GM23338 (cell line): ENCODE measurements at places on chromosomes 5 and 9.
A peak's percentile ranks its signal among the peaks of the same experiment; 100 is the strongest.

DNA sequence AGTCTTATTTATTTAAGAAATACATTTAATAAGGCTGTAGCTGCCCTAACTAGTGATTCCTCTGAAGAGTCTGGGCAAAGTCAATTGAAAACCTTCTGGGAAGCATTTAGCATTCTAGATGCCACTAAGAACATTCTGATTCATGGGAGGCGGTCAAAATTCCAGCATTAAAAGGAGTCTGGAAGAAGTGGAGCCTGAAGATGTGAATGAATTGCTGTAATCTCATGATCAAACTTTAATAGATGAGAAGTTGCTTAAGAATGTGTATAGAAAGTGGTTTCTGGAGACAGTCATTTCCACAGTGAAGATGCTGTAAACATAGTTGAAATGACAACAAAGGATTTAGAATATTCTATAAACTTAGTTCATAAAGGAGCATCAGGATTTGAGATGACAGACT is 61.4 kb downstream of the WDR41 start:
- no peak for DNase-seq

GRCh38 chr5:170757182-170757601 is 26.3 kb upstream of the GABRP start:
- no peak for DNase-seq

- DNase-seq: no peak
These were observed 38.5 kb upstream of the FOXI1 start for GRCh38 chr5:170067152-170067551.

- no peak for DNase-seq
These were observed 256.3 kb downstream of the NFIB start for GRCh38 chr9:14057368-14058324.

- peak; percentile 43 for DNase-seq
These were observed 108.2 kb upstream of the SPATA31D4 start for GRCh38 chr9:81819859-81820546.

DNA sequence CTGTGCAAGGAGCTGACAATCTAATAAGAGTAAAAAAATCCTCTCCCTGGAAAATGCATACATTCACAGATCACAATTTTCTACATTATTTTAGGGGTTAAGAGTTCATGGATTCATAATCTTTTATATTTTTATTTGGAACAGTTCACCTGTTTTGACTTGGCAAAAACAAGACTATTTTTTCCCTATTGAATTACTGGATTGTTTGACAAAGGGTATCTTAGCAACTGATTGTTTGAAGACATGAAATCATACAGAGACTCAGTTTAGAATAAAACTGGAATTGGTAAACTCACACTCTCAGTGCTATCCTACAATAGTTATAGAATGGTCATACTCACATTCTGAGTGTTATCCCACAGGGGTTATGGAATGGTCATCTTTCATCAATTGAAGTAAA is 358.2 kb upstream of the PTGER4 start:
- DNase-seq: no peak

- DNase-seq: peak; percentile 96
These were observed 36.5 kb upstream of the EQTN start for GRCh38 chr9:27333241-27334052.

DNA sequence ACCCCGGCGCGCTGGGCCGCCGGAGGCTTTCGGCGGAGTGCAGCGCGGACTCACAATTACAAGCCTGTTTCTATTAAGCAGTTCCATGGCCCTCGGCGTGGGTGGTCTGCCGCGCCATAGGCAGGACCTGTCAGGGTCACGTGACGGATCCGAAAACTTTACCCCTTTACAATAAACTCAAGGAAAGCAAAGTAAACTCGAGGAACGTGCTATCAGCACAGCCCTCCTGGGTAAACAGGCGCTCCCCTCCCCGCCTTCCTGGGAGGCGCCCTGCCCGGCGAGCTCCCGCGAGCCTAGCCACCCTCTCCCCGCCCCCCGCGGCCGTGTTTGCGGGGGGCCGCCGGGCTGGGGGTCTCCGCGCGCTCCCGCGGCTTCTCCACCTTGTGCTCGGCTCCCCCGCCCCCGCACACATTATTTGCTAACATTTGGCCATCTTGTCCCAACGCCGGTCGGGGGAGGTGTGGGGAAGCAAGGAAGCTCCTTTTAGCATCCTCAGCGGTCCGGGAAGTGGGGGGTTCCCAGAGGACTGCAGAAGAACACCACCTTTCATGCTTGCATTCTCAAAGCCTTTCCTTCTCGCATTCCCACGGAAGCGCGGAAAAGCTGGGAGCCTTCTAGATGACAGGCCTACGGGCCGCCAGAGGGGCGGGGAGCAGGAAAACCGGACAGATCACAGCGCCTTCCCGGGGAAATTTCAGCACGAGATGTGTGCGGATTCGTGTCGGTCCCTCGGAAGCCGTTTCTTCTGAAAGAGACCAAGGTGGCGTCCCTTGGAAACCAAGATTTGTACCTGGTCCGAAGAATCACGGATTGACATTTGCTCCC is at the start of gene PTCH1:
Gene PTCH1, minus strand, starts transcription at position 238 of the 825 bp plus-strand sequence.
- peak; percentile 87 for DNase-seq

GRCh38 chr5:63247651-63248050 is 669.0 kb downstream of the LRRC70 start:
- no peak for DNase-seq

- no peak for DNase-seq
These were observed 421.0 kb downstream of the KDM4C start for GRCh38 chr9:7178729-7179128.

DNA sequence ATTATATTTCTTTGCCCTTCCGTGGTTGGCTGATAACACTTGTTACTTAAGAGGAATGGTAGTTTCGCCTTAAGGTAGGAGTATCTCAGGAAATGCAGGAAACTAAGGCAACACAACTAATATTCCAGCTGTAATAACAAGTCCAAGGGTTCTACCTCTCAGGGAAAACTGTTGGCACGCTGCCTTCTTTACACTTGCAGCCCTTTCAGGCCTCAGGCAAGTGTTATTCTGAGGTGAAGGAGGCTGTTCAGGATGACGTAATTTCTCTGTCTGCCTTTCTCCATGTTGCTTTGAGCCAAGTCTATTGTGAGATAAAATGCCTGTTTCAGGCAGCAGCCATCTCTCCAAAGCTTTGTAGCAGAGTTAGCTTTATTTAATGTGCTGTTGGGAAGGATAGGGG is 38.0 kb downstream of the VCAN start:
- no peak for DNase-seq

DNA sequence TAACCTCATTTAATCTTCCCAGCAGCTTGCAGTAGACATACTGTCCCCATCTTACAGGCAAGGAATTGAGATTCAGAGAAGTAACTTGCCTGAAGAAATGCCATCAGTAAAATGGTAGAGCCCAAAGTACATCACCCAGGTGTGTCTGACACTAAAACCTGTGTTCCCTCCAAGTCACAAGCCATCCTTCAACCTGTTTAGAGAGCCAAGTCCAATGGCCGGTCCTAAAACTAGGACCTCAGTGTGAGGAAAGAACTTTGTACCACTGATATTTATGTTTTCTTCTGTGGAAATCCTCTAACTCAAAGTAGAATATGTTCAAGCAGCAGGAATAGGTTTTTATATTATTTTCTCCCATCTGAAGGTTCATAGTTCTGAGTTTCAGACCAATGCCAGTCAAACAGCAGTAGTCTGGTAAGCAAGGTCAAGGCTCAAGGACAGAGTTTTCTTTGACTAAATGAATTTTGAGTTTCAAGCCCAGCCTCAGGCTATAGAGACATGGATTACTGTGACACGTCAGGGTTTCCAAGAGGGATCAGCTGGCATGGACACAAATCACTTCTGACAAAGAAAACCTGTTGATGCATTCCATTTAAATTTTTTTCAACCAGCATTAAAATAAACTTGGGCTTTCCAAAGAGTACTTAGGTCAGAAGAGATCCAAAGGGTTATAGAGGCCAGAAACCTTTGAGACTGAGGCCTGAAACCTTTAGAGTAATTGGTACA is 80.9 kb upstream of the PLPP6 start:
- DNase-seq: no peak

DNA sequence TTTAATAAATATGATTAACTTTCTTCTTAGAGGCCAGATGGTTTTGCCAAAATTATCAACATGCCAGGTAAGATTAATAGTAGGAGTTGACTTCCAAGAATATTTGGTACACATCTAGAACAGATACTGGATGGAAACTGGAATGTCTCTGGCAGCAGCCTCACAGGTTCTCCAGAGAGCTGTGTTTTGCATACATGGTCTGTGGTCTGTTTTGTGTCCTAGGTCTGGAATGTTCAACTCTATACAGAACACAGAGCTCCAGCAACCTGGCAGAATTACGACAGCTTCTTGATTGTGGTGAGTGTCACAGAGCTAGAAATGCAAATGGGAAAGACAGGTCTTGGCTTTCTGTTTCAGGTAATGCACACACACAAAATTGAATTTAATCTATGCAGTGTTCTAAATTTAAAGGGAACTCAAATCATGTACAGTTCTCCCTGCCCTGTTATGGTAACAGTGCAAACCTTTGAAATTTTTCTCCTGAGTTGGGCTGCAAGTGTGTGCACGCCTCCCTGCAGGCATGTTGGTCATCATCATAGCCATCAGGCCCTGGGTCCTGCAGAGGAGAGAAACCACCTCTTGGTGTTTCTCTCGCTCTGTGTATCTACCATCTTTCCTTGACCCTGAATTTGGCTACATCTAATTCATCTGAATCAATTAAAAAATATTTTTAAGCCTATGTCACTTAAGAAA is 58.3 kb downstream of the PIK3R1 start:
- no peak for DNase-seq

DNA sequence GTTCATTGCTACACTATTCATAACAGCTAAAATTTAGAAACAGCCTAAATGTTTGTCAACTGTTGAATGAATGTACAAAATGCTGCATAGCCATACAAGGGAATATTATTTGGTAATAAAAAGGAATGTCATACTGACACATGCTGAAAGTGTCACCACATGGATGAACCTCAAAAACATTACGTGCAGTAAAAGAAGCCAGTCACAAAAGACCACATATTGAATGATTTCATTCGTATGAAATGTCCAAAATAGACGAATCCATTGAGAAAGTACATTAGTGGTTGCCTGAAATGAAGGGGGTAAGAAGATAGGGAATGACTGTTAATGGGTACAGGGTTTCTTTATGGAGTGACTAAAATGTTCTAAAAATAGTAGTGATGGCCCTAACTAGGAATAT is 11.6 kb upstream of the ECM2 start:
- DNase-seq: no peak

DNA sequence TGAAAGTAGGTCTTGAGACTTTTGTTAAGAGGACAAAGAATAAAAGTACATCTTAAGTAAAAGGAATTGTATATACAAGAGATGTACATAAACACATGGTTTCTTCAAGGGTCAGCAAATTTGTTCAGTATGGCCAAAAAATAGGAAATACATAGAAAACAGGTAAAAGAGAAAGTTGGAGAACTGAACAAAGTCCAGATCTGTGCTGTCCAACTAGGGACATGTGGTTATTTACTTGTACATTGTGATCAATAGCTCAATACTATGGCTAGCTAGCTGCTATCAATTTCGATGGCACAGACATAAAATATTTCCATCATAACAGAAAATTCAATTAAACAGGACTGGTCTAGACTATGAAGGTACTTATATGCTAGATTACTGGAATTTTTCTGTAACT is 92.3 kb downstream of the RAPGEF6 start:
- DNase-seq: no peak

DNA sequence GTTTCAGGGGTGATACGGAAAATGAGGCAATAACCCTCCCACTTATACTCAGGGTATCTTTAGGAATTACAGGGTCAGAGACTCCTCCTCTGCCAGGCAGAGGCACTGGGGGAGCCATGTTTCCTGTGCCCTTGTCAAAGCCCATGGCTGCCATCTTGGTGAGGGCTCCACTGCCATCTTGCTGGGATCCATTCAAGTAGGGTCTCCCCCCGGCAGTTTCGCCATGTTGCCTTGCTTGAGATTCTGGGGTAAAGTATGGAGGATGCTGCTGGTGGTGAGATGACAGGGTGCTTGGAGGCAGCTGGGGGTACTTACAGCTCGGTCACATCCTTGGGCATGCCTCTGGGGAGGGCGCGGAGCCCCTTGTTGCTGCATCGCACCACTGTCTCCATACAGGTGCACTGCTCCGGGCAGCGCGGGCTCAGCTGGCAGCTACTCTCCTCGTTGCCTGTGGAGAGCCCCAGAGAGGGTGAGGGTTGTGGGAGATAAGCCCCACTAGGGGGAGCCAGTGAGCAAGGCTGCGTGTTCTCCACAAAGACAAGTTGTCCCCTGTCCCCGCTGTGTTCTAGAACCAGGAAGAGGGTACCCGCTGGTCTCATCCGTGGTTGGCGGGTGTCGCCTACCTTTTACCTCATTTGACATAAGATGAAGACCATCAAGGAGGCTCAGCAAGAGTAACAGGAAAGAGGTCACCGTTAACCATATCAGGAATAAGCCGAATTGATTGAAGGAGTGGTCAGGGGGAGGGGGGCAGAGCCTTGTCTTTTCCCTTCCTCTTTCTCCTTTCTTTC is 169.0 kb upstream of the PANK3 start:
- DNase-seq: peak; percentile 89

DNA sequence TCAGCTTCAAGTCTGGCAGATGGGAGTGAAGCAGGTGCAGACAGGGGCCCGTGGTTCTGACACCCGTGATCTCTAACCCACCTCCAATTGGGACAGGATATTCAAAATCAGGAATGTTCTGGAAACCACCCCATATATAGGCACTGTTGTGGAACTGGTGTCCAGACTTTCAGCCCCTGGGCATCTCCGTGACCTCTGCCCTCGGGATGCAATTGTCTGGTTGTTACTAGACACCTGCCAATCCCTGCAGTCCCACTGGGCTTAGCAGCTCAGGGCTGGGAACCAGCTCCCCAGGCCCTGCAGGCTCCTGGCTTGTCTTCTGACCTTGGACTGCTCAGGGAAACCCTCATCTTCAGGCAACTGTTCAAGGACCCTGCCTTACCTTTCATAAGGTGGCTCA is 38.8 kb downstream of the NTNG2 start:
- no peak for DNase-seq

DNA sequence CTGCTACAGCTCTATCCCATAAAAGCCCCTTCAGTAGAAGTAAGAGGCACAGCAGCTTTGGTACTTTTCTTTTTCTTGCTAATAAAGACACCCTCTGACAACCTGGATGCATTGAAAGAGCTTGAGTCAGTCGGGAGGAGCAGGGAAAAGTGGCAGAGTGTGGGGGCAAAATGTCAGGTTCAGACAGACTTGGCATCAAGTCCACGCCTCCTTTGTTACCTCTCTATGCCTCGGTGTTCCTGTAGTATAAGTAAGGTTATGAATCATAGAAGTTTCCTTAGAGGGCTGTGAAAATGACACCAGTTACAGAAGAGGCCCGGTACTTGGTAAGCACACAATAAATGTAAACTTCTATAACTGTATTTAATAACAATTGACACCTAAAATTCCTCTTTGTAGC is 133.9 kb downstream of the ESM1 start:
- DNase-seq: no peak

- DNase-seq: no peak
These were observed 48.9 kb downstream of the APBA1 start for GRCh38 chr9:69623276-69623675.

DNA sequence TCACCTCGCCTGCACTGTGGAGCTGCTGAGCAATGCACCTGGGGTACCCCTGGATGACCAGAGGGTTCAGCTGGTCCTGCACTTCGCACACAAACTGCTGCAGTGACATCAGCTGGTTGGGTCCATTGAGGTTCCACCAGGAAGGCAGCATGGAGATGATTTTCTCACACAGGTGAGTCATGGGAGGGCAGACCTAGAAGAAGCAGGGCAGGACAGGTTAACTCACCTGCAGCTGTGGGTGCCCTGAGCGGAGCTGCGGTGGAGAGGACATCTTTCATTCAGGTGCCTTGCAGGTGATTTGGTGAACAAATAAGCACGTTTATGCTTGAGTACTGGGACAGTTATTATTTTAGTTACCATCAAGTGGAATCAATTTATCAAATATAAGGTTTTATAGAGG is 73.6 kb downstream of the CTSL start:
- no peak for DNase-seq
